ENCODE measurements at places on chromosomes 5 and 9.

DNA sequence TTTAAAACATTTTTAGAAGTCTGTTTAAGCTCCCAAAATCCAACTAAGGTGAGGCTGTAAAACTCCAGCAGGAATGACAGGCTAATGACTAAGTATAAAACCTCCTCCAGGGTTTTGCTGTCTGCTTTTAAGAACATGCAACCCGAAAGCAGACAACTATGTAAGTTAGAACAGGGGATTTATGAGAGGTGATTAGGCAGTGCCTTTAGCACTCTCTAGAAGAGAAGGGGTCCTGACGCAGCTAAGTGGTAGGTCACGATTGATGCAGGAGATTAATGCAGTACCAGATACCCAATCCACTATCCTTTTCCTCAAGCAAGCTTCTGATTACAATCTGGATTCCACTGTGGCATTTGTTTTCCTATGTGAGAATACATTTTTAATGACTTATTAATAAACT is 25.9 kb downstream of the HOMER1 start:
- no peak overlapping the region for H3K27ac ChIP-seq
- DNase-seq = no peak
- H3K4me1 ChIP-seq = peaks cover 3% of the 10 kb centered on the region

GRCh38 chr5:64806537-64806936 is 37.8 kb downstream of the CWC27 start:
- no peak for DNase-seq
- H3K27ac ChIP-seq = no peak overlapping the region
- H3K36me3 ChIP-seq = no peaks in the 10 kb centered on the region
- H3K4me3 ChIP-seq = no peak overlapping the region
- H3K27me3 ChIP-seq = no peaks in the 10 kb centered on the region

GRCh38 chr9:89839952-89840351 is 235.1 kb downstream of the GADD45G start:
- no peak overlapping the region for H3K27ac ChIP-seq
- H3K27me3 ChIP-seq = no peaks in the 10 kb centered on the region
- no peaks in the 10 kb centered on the region for H3K4me1 ChIP-seq
- no peak overlapping the region for H3K4me3 ChIP-seq

DNA sequence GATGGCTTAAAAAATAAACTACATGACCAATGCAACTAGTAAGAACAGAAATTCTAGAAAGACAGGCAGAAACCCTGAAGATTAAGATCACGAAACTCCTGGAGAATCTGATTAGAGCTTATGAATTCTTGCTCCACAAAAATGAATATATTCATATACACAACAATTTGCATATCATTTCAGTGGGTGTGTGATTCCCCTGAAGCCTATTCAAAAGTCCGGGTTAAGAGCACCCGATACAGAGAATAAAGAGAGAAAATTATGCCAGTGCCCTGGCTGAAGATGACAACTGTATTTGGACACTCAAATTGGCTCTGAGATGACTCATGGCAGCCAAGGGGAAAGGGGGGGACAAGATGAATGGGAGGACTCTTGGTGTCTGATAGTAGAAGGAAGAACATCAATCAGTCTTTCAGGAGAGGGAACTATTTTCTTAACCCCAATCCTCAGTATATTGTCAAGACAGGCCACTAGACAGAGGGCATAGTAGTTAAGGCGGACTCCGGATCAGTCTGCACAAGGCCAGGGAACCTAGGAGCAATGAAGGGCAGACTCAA is 6.0 kb downstream of the TMOD1 start:
- H3K27me3 ChIP-seq = peaks cover 43% of the 10 kb centered on the region
- no peaks in the 10 kb centered on the region for H3K36me3 ChIP-seq

GRCh38 chr9:100443781-100444768 is 17.1 kb downstream of the MSANTD3 start:
- peaks cover 34% of the 10 kb centered on the region for H3K36me3 ChIP-seq
- H3K27me3 ChIP-seq = no peaks in the 10 kb centered on the region
- H3K4me1 ChIP-seq = no peaks in the 10 kb centered on the region
- DNase-seq = peak; percentile 25

DNA sequence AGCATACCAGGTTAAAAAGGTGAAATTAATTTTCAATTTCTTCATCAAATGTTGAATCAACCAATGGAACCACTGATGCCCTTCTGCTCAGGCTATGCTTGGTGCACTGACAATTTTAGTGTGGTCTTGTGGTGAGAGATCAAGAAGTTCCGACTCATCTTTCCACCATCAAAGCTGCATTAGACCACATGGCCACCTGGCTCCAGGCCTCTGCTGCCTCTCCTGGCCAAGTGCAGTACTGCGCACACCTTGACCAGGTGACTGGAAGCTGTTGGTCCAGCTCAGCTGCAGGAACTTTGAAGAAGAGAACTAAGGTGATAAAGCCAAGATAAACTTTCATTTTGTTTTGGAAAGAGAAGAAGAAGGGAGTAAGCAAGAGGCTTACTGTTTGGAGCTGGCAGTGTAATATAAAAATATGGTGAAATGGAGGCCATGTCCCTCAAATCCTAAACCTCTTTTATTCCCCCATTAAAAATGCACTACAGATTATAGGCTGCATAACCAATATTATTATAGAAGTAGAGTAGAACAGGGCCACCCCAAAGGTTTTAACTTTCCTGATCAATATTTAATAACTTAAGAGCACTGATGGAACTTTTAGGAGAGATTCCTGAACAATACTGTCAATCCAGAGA is 315.5 kb upstream of the C9orf72 start:
- H3K4me1 ChIP-seq = no peaks in the 10 kb centered on the region
- no peaks in the 10 kb centered on the region for H3K36me3 ChIP-seq
- H3K4me3 ChIP-seq = no peak overlapping the region
- H3K27ac ChIP-seq = no peak overlapping the region

DNA sequence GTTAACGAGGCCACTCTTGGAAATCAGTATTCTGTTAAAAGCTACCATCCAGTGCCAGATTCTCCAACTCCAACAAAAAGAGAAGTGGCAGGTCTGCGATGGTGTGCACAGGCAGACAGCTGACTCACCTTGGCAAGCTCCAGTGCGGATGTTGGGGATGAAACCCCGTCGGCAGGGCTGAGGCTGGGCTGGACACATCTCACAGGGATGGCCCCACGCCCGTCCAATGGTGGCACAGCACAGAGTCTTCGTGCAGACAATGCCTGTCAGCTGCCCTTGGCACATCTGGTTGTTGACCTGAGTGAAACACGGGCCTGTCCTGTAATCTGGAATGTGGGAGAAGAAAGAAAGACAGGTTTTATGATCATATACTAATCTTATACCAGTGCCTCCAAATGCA is 73.4 kb downstream of the FBN2 start:
- no peak overlapping the region for H3K27ac ChIP-seq
- no peaks in the 10 kb centered on the region for H3K36me3 ChIP-seq
- no peak for DNase-seq

DNA sequence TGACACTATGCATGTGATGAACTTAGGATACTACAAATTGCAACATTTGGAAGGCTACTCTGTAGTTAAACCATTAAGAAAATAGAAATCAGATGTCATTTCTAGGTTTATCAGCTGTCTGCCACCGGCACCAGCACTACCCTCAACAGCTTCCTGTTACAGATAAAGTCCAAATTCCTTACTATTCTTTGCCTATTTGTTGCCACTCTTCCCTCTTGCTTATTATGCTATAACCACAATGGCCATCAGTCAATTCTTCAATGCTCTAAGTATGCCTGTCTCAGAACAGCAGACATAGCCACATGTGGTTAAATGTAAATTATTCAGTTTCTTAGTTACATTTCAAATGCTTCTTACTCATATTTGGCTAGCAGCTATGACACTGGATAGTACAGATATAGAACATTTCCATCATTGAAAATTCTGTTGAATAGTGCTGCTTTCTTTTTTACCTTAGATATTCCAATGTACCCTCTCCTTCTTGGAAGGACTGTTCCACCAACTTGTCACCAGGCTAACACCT is 21.0 kb downstream of the DHX29 start:
- no peaks in the 10 kb centered on the region for H3K4me1 ChIP-seq
- DNase-seq = no peak
- no peak overlapping the region for H3K27ac ChIP-seq
- H3K27me3 ChIP-seq = no peaks in the 10 kb centered on the region
- no peak overlapping the region for H3K4me3 ChIP-seq

DNA sequence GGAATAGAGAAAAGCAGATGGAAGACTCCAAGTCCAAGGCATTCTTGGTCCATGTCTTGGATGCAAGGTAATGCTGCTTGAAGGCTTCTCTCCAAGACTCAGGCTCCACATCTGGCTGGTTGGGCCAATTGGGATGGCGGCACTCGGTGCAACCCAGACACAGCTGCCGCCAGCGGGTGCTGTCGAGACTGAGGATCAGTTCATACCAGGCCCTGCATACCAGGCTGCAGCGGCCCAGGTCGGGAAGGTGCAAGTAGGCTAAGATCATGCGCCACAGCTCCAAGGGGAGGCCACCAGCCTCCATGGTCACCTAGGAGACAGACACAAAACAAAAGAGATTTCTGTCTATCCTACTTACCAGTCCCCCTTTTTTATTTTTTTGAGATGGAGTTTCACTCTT is 34.7 kb downstream of the FBXO10 start:
- no peak for DNase-seq
- H3K4me3 ChIP-seq = no peak overlapping the region
- H3K36me3 ChIP-seq = peaks cover 10% of the 10 kb centered on the region
- no peaks in the 10 kb centered on the region for H3K4me1 ChIP-seq
- no peak overlapping the region for H3K27ac ChIP-seq

DNA sequence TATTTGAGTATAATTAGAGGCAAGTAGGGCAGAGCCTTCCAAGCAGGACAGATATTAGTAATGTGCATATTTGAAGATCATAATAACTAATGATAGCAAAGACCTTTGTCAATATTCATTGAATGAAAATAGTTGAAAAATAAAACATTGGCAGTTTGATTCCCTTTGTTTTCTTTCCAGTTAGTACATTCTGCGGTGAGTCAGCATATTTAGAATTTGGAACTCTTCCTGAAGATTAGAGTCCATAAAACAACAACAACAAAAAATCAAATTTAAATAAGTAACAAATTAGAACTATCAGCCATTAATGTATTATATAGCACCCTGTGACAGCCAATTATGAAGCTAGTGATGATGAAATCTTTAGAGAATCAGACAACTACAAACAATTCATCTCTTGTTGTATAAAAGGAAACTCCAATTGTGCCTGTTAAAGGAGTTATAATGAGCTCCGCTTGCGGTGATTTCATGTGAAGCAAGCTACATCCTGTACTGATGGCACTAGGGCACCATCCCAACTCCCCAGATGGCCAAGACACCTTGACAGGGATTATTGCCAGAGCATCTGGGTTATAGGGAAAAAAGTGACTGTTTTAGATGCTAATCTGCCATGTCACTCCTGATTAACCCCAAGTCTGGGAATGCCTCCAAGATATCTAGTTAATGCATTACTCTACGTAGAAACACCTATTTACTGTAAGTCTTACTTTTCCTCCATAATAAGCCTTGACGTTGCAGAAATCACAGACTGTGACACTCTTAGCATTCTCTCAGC is 6.8 kb downstream of the IFNA8 start:
- no peaks in the 10 kb centered on the region for H3K27me3 ChIP-seq
- H3K27ac ChIP-seq = no peak overlapping the region

DNA sequence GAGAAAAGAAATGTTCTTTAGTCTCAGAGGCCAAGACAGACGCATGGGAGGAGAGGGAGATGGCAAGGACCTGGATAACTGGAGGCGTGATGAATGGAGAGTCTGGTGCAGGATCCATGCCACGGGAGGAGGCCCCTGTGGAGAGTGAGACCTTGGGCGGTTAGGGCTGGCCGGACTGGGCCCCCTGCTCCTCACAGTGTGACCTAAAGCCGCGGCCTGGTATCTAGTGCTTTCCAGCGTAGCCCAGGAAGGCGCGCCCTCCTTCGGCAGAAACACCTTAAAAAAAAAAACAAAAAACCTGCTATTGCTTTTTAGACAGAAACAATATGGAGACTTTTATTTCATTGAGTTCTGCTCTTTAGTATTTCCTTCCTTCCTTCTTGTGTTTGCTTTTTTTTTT is 33.1 kb downstream of the SCGB3A1 start:
- H3K27me3 ChIP-seq = no peaks in the 10 kb centered on the region
- H3K36me3 ChIP-seq = peaks cover 11% of the 10 kb centered on the region
- DNase-seq = no peak
- H3K4me3 ChIP-seq = no peak overlapping the region
- H3K4me1 ChIP-seq = no peaks in the 10 kb centered on the region

GRCh38 chr5:144915452-144915851 is 744.8 kb downstream of the KCTD16 start:
- H3K36me3 ChIP-seq = no peaks in the 10 kb centered on the region
- no peak for DNase-seq
- H3K4me1 ChIP-seq = no peaks in the 10 kb centered on the region
- no peaks in the 10 kb centered on the region for H3K27me3 ChIP-seq
- H3K4me3 ChIP-seq = no peak overlapping the region
- no peak overlapping the region for H3K27ac ChIP-seq

DNA sequence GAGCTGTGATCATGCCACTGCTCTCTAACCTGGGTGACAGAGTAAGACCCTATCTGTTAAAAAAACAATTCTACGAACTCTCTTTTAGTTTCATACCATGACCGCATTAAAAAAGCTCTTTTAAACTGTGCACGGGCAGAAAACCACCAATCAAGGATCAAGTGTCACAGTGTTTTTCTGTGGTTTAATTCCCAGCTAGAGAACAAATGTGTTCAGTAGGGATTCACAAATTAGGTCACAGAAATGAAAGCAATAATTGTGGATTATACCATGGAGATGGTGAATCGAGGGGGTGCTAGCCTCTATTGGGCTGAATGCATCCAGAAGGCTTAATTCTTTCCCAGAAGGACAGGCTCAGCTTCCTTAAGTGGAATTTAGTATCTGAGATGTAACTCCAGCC is 79.1 kb downstream of the ATG10 start:
- H3K36me3 ChIP-seq = no peaks in the 10 kb centered on the region
- DNase-seq = no peak
- no peaks in the 10 kb centered on the region for H3K27me3 ChIP-seq
- H3K4me3 ChIP-seq = no peak overlapping the region
- no peaks in the 10 kb centered on the region for H3K4me1 ChIP-seq

DNA sequence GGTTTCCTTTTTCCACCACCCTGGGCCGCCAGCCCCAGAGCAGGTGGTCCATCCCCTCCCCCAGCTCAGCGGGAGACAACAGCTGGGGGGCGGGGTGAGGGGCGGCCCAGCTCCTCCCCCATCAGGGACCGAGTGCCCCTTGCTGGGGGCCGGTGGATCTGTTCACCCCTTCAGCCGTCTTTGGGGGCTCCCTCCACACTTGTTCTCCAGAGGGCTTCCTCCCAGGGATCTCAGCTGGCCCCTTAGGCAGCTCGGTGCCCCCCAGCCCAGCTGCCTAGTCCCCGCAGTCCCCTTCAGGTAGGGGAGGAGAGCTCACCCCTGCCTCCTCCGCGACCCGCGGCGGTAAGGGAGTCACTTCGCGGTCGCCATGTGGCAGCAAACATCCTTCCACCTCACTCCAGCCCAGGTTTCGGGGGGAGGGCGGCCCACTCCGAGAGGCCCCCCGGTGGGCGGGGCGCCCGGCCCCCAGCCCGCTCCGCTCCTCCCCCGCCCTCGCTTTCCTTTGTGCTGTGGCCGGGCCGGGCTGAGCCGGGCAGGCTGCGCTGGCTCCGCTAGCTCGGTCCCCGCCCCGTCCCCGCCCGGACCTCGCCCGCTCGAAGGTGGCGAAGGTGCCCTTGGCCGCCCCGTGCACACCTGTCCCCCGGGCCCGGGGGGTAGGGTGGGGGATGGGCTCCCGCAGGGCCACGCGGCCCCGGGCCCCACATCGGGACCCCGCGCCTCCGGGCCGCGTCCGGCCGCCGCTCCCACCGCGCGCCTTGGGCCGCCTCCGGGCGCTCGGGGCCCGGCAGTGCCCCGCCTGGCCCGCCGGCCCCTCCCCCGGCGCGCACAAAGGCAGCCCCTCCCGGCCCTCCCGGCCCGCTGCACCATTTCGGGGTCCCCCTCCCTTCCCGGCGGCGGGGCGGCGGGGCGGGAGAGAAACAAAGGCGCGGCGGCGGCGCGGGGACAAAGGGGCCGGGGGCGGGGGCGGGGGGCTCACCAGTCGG is 683 bp downstream of the DBN1 start:
- DNase-seq = no peak
- no peaks in the 10 kb centered on the region for H3K27me3 ChIP-seq
- peak overlapping the region; percentile 81 for H3K27ac ChIP-seq
